ENCODE measurements at places on chromosomes 2 and 18. TPM values are rescaled to one million over a fixed set of nuclear protein-coding genes. Genes with fewer than 3 reads are reported as not detected.

The CCDC141 gene
- 8.2 TPM for total RNA-seq

The TBR1 gene
- total RNA-seq, result not detected

The EHD3 gene
- total RNA-seq, result 4.4 TPM

The TDRD15 gene
- total RNA-seq, result 0.06 TPM

The ANKMY1 gene
- 84.8 TPM for total RNA-seq

The CFAP65 gene
- not detected for total RNA-seq

The UPP2 gene
- total RNA-seq, result not detected

The SFT2D3 gene
- 14.4 TPM for total RNA-seq
